NK-92 treated with Interleukin-12 subunit alpha and Interleukin-12 subunit beta, amount 100 ng/mL, for 24 hours (cell line): ENCODE measurements at places on chromosomes 4 and X.
A peak's percentile ranks its signal among the peaks of the same experiment; 100 is the strongest.

GRCh38 chrX:153417637-153418036 is 6.4 kb downstream of the ZFP92 start:
- DNase-seq, result no peak

DNA sequence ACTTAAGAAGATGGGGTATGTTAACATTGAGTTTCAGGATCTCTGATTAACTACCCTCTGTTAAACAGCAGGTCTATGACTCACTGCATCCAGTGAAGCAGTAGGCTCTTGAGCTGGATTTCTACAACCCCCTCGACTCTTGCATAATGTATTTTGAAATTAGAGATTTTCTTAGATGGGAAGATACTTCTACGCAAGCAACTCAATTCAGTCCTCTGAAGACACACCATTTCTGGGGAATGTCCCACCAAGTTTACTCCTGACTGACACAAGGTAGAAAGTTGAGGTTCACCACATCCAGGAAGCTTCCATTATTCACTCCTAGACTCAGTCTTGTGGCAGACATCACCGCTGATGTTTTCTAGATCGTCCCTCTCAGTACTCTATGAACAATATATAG is 12.9 kb downstream of the PALLD start:
- no peak for DNase-seq

GRCh38 chr4:143406523-143406922 is 69.8 kb downstream of the GAB1 start:
- no peak for DNase-seq

GRCh38 chr4:15322006-15322405 is 105.8 kb upstream of the C1QTNF7 start:
- no peak for DNase-seq

DNA sequence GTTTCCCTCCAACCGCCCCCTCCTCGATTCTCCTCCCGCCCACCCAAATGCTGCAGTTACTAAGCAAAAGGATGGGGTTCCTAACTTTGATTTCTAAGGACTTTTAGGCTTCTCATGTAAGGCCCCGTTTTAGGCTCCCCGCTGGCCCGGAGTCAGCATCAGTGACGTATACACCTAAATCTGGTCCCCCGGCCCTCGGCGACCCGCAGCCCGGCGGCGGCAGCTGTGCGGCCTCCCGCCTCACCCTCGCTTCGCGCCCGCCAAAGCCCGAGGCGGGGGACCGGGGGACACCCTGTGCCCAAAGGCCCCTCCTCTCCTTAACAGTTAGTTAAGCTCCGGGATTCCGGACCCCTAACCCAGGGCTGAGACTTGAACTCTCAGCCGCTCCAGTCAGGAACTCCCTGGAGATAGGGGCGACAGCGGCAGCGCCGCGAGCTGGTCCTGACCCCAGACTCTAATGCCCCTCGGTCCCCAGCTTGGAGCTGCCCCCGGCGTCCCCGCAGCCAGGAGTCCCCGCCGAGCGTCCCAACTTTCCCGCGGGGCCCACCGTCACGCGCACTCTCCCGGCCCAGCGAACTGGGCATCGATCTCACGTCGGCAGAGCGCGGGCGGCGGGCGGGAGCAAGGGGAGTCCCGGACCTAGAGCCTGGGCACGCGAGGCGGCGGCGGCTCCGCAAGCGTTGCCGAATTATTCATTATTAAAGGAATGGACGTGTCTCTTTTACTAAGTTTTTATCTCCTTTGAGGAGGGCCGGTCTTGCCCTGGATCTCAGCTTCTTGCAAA is 1.5 kb upstream of the NR3C2 start:
- no peak for DNase-seq

DNA sequence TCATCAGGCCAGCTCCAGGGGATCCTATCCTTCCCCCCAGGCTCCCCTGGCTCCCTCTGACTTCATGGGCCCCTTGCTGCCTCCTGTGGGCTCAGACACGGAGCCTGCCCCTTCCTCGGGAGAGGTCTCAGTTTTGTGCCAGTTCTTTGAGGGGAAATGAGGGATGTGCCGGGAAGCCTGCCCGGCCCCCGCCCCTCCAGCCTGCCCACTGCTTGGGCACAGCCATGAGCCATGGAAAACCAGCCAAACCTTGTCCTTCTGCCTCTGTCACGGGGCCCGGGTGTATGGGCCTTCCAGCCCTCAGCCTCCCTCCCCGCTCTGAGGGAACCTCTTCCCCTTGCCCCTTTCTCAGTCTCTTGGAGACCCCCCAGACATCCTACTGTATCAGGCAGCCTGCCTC is 6.8 kb downstream of the BGN start:
- DNase-seq, result no peak

DNA sequence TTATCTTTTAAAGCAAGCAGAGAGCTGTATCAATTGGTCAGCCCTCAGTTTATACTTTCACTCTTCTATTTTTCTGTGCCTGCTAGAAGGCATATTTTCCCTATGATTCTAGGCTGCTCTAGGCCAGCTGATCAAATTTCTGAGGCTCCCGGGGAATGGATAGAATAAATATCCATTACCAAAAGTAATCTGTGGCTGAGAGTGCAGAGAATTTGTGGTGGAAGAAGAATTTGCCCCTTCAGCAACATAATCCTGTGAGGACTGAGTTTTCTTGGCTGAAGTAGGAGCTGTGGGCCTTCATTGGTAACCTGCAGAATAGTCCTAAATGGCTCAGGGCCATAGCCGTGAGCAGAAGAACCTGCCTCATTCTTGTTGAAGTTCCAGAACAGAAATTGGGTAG is 314.6 kb upstream of the CASK start:
- DNase-seq, result no peak

DNA sequence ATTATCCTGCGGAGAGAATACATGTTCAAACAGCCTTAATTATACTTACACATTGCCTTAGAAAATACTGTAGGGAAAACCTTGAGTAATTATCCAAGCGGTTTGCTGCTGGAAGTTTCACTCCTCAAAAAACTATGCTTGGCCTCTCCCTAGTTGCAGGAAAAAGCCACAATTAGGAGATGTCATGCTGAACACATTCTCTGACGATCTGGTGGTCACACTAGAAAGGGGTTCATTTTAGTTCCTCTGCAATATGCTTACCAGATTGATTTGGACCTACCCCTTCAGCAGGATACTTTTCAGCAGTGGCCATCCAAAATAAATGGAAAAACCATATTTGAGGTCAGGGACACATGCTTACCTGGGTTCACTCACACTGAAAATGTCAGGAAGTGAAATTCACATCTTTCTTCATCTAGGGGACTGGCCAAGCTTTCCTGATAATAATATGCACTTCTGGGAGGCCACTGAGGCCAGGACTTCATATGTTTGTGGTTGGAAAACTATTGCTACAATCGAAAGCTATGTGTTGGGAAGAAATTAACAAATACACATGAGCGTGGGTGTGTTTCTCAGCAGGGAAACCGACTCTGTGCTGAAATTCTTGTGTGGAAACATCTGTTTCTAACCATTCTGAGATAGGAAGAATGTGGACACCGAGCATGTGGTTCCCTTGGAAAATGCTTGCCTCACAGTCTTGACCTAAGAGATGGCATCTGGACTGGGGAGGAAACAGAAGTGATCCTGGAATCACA is 68.8 kb downstream of the ATXN3L start:
- DNase-seq, result no peak

GRCh38 chr4:5956285-5957021 is 61.8 kb downstream of the C4orf50 start:
- no peak for DNase-seq

GRCh38 chr4:110412354-110413065 is 63.4 kb upstream of the ENPEP start:
- DNase-seq, result no peak

GRCh38 chr4:37066159-37066558 is 178.4 kb upstream of the NWD2 start:
- DNase-seq, result no peak

- DNase-seq, result no peak
Observed at GRCh38 chrX:133602881-133603280, 187.6 kb upstream of the GPC4 start.

- DNase-seq, result no peak
Observed at GRCh38 chr4:73922766-73923630, 53.8 kb downstream of the CXCL1 start.

GRCh38 chr4:173486714-173487392 is 43.2 kb downstream of the HAND2 start:
- no peak for DNase-seq

GRCh38 chr4:12421364-12421763 is 992.7 kb upstream of the HS3ST1 start:
- DNase-seq, result no peak

DNA sequence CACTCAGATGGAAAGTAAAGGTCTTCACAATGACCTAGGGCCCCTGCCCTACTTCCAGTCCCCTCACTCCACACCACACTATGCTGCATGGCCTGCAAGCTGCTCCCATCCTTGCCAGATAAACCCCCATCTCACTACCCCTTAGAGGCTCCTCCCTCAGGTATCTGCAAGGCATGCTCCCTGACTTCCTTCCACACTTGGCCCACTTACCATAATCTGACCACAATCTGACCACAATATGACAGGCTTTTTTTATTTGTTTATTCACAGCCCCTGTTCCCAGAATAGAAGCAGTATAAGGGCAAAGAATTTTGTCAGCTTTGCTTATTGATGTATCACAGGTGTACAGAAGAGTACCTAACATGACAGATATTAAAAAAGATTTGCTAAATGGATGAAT is 124.7 kb downstream of the CAMK2D start:
- DNase-seq, result no peak

DNA sequence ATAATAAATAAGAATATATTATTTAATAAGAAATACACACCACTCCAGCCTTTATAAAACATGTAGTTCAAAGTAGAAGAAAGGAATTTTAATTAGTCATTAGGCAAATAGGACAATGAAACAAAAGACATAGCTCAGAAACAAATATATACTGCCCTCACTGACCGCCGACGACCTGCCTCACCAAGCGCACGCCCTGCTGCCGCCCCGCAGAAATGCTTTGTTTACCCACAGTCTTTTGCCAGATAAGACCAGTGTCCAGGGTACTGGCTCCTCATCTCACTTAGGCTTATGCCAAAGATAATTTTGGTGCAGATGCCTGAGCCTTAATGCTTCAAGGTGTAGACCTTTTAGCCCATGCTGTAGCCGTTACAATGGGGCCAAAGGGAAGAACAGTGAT is 199.5 kb downstream of the HHIP start:
- DNase-seq, result no peak

DNA sequence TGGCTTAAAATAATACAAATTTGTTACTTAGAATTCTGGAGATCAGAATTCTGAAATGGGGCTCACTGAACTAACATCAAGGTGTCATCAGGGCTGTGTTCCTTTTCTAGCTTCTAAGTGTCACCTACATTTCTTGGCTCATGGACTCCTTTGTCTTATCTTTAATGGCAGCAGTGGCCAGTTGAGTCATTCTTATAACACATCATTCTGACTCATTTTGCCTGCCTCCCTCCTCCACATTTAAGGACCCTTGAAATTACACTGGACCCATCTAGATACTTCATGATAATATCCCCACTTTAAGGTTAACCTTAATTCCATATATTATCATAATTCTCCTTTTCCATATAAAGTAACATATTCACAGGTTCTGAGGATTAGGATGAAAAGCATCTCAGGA is 215.9 kb downstream of the GUCY2F start:
- DNase-seq, result no peak

GRCh38 chrX:32532262-32532661 is 679.1 kb downstream of the DMD start:
- no peak for DNase-seq

- DNase-seq, result no peak
Observed at GRCh38 chrX:12767856-12768255, 23.4 kb upstream of the PRPS2 start.

- peak; percentile 11 for DNase-seq
Observed at GRCh38 chr4:128847082-128847724, 37.7 kb downstream of the JADE1 start.

GRCh38 chrX:135652602-135653001 is 60.8 kb upstream of the CT45A1 start:
- no peak for DNase-seq

DNA sequence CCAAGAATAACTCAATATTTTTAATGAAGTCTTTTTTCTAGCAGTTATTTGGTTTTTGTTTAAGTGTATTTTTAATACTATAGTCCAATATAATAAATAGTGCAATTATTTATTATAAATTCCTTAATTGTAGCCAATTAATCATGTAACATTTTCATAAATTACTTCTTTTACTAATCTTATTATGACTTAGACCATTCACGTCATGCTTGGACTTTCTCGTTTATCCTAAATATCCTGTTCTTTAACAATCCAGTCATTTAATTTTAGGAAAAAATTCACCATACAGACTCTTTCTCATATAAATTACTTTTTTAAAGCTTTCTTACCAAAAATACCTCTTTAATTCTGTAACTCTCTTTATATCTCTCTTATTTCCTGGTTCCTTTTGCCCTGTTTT is 350.1 kb downstream of the AR start:
- no peak for DNase-seq

DNA sequence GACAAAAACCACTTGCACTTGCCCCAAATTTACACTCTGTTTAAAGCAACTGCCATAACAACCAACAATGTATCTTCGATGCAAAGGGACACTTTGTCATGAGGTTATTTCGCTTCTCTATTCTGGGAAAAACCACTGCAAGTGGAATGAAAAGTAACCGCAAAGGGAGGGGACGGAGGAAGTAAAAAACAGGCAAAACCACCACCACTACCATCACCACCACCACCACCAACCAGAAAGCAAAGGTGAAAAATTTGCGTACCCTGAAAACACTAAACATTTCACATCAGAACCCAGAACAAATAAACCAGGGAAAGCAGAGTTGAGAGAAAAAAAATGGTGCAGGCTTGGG is 1.2 kb upstream of the N4BP2 start:
- no peak for DNase-seq

DNA sequence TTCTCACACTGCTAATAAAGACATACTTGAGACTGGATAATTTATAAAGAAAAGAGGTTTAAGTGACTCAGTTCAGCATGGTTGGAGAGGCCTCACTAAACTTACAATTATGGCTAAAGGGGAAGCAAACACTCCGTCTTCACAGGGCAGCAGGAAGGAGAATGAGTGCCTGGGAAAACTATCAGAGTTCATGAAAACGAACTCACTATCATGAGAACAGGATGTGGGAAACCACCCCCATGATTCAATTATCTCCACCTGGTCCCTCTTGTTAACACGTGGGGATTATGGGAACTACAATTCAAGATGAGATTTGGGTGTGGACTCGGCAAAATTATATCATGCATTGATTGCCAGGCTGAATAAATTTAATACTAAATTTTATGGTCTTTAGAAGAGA is 592.7 kb downstream of the GRXCR1 start:
- DNase-seq, result no peak

DNA sequence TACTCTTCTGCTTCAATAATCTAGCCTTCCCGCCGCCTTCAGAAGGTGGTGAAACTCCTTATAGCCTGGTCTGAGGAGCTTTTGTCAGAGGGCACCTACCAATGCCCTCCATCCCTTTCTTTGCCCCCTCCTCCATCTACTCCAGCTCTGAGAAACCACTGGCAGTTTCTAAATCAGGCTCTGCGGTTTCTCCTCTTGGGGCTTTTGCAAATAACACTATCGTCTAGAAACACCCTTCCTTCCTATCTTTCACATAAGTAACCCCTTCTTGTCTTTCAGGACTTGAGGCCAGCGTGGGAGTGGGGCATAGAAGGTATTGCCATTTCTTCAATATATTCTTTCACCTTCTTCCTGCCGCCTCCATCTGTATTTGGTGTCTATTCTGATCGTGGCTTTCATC is 1.2 kb upstream of the EFHC2 start:
- no peak for DNase-seq
